CD4-positive, alpha-beta T cell treated with Interleukin-6 for 4 hours (primary cell): ENCODE measurements at places on chromosomes 2 and 18.

- no peak for DNase-seq
Measured at GRCh38 chr18:5419030-5419429, 123.5 kb upstream of the ZBTB14 start.

DNA sequence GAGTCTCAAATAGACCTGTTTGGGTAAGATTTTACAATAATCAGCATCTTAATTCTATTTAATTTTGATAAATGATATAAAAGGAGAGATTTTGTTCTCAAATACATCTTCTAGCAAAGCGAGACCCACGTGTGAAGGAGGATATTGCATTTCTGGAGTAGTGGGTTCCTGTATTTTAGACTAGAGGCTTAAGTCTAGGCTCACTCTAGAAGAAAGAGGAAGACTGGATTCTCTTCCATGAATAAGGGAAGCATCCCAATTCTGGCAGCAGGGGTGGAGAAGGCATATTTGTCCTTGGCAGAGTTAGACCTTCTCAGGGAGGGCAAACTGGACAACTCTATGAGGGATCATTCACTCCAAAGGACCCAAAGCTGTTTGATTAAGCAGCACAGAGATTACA lies 11.3 kb upstream of the FAM228A start:
- DNase-seq: no peak

DNA sequence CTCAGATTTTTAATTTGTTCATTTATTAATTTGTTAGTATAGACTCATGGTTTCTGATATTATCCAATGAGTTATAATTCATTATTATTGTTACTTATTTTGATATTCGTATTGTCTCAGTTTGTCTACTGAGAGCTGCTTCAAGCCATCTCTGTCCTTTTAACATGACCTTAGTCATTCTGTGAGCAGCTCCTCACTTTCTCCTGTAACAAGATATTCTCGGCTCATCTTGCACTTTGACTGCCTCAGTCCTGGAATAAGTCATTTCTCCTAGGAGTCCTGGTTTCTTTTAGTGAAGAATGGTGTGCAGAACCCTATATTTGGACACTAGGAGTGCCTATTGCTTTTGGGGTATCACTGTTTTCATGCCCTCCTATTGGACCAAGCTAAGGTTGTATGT lies 13.2 kb downstream of the ASB1 start:
- DNase-seq: no peak

- DNase-seq: peak; percentile 30
Measured at GRCh38 chr2:37568565-37568964, 102.9 kb downstream of the CDC42EP3 start.

DNA sequence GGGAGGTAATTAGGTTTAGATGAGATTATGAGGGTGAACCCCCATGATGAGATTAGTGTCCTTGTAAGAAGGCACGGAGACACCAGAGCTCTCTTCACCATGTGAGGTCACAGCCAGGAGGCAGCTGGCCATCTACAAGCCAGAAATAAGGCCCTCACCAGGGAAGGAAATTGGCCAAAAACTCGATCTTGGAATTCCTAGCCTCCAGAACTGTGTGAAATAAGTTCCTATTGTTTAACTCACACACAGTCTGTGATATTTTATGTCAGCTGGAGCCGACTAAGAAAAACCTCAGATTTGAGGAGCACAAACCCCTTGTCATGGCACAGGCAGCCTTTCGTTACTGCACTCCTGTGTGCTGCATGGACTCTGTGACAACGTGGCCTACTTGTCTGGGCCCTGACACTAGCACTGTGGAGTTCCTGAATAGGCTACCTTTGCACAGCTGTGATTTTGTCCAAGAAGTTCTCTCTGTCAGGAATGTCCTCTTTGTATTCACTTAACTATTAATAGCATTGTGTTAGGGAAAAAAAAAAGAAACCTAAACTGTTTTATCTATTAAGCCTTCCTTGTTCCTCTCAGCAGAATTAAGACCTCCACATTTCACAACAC lies 319.8 kb downstream of the TDRD15 start:
- no peak for DNase-seq
